GOT3 (cell line): ENCODE measurements at places on chromosomes 1 and 21.

GRCh38 chr1:172488393-172488792 lies 44.5 kb upstream of the PIGC start:
- DNase-seq = no peak

- DNase-seq = no peak
Measured at GRCh38 chr1:6152181-6152580, 27.9 kb downstream of the CHD5 start.

DNA sequence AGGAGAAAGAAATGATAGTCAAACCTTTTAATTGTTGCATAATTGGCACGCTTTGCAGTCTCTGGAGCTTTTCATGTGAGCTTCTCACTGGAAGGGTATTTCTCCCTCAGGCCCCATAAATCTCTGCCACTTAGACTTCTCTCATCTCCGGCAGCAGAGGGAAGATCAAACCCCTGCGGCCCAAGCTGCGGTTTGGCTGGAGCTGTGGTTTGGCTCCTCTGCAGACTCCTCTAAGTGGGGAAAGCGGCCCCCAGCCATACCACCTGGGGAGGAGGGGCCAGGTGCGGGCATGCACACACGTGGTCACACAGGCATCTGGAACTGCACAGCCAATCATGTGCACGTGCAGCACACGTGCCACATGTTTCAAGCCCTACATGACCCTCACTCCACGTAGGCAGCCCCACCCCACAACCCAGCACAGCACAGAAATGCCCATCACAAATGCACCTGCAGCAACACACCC lies 58.3 kb downstream of the UBE2T start:
- peak; percentile 70 for DNase-seq

DNA sequence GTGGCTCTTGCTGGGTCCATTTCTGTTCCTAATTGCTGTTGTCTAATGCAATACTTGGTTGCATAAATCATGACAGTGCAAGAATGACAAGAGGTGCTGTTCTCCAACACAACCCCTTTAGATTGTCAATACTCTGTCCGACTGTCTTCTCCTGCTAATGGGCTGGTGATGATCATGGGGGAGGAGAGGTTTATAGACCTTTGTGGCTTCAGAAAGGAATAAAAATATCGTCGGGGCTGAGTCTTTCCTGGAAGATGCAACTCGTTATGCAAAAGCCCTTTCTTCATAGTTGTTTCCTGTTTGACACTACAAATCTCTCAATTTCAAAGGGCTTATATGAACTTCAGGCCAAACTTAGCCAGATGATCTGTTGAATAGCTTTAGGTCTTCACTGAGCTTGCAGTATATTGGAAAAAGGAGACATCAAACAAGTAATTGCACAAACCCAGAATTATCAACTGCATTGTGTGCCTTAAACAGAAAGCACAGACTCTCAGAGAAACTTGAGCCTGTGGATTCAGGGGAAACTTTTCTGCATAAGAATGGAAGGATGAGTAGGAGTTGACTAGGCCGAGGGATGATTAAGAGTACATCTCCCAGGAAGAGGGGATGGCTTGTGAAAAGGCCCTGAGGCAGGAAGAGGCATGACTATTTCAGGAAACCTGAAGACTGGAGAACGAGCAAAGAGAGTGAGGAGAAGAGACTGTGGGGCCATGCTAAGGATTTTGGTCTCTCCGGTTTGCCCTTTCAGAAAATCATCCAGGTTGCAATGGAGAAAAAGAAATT lies 107.6 kb downstream of the TSEN15 start:
- no peak for DNase-seq

DNA sequence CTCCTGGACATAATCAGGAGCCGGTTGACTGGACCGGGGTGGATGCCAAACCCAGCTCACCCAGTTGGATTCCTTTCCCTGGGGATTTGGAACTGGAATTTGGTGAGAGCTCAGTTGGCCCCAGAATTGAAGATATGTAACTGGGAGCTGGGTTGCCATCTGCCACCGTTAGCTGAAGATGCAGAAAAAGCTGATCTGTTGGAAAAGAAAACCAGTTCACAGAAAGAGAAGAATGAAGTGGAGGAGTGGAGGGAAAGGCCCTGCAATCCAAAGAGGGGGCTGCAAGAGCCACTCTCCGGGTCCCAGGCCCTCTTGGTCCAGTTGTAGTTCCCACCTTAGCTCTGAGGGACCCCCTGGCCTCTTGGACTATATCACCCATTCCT lies 16.0 kb downstream of the TEX35 start:
- DNase-seq = no peak

GRCh38 chr1:6918186-6918924 lies 133.1 kb downstream of the CAMTA1 start:
- DNase-seq = no peak

GRCh38 chr1:119071321-119071720 lies 69.1 kb downstream of the WARS2 start:
- no peak for DNase-seq

DNA sequence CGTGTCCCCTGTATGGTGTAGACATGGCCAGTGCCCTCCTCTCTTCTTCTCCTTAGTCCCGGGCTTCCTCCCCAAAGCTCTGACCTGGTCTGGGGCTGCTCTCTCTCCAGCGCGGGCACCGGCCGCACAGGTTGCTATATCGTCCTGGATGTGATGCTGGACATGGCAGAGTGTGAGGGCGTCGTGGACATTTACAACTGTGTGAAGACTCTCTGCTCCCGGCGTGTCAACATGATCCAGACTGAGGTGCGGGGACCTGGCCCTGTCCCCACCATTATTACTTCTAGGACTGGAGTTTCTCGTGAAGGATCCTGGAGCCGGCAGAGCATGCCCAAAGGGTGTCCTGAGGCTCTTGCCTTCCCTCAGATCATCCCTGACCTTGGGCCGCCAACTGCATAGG lies 78.9 kb downstream of the PTPRU start:
- DNase-seq = no peak

DNA sequence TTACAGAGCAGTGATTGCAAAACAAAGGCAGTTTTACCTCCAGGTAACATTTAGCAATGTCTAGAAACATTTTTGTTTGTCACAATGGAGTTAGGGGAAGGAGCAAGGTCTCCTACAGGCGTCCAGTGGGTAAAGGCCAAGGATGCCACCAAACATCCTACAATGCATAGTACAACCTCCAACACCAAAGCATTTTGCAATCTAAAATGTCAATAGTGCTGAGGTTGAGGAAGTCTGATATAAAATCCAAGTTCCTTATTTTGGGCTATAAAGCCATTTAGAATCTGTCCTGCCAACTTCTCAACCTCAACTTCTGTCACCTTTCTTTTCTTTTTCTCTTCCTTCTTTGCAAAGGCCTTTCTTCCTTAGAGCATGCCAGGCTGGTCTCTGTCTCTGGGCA lies 111.2 kb downstream of the FASLG start:
- no peak for DNase-seq

- DNase-seq = no peak
Measured at GRCh38 chr1:23978805-23979204, 1.3 kb downstream of the SRSF10 start.

DNA sequence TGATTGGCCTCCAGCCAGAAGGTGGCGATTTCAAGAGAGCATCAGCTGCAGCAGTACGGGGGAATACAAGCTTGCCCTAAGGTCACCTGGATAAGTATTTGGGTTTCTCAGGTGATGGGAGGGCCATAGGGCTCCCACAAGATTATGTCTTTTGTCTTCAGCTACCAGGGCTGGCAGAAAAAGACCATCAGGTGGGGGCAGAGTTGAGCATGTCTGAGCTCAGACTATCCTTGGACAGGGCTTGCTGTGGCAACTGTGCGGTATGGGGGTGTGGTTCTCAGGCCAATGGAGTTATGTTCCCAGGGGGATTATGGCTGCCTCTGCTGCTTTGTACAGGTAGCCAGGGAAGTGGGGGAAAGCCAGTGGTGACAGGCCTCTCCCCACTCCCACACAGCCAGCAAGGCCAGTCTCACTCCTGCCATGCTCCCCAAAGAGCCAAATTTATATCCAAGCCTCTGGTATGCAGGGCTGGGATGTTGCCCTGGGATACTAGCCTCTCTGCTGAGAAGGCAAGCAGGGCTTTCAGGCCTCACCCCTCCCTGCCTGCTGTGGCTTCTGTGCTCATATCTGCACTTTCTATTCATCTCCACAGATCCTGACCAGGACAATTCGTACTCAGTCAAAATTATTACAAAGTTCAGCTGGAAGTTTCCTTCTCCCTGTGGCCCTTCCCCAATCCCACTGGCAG lies 26.6 kb upstream of the CD84 start:
- no peak for DNase-seq

DNA sequence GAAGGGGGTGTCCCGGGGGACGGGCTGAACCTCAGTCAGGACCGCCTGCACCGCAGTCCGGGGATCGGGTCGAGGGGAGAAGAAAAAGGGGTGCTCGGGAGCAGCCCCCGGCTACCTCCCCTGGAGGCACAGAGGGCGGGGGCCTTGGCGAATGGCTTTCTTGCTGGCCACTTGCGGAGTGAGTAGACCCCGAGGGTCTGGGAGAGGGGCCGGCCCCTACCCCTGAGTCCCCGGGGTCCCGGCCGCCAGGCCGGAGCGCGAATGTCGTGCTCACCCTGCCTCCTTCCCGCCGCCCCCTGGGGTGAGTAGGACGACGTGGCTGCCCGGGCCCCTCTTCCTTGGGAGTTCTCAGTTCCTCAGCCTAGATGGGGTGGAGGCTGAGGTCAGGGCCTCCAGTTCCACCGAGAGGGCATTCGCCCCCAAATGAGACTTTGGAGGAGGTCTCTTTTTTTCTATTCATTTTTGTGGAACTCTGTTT lies 113.0 kb downstream of the OSBPL9 start:
- DNase-seq = no peak

- no peak for DNase-seq
Measured at GRCh38 chr1:53071915-53072314, 9.9 kb downstream of the PODN start.

GRCh38 chr1:29754573-29755375 lies 518.5 kb downstream of the PTPRU start:
- DNase-seq = no peak

DNA sequence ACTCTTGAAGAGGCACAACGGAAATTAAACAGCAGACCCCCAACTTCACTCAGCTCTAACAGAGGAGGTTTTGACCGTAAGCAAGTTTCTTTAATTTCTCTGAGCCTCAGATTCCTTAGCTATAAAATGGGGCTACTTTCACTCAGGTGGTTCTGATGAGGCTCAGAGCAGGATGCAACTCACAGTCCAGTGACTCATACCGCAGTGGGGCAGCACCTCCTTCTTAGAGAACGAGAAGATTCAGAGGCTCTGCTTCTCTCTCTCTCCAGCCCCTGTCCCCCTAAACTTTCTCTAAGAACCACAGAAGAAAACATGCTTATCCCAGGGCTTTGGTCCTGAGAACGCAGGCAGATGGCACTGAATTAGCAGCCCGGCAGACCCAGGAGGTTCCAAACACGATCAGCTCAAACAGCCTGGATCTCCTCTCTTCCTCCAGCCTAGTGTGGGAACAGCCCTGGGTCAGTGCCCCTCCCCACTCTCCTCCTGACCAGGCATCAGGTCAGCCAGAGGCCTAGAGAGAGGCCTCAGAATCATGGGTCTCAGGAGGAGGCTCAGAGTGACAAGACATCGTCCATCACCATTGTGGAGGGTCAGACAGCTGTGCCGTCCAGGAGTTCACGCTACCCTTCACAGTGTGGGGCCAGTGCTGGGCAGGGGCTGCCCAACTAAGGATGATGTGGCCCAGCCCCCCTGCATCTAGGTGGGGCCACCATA lies 433.0 kb downstream of the PTPRU start:
- DNase-seq = no peak

DNA sequence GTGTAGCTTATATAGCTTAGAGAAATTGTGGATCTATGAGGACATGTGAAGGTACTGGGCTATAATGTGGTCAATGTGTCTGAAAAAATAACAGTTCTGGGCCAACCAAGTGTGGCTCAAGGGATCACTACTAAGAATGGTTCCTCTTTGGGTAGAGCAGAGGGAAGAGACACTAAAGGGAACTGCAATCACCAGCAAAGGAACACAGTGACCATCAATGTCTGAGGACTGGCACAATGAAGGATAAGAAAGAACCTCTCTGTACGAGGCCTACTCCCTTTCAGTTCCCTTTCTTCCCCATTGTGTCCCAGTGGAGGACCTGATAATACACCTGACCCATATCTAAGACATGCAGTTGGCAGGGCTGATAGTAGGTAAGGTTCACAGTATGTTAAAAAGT lies 89.9 kb upstream of the JAK1 start:
- DNase-seq = no peak

- DNase-seq = no peak
Measured at GRCh38 chr1:125118147-125118993, 3933.6 kb downstream of the SRGAP2C start.

- DNase-seq = no peak
Measured at GRCh38 chr1:3453891-3454810, at the start of gene ARHGEF16. TSS of gene ARHGEF16 (plus strand) at chr1:3454665. CDS start at chr1:3463085, 8,420 bp downstream.

- no peak for DNase-seq
Measured at GRCh38 chr1:156697481-156697880, 7.9 kb downstream of the CRABP2 start.

DNA sequence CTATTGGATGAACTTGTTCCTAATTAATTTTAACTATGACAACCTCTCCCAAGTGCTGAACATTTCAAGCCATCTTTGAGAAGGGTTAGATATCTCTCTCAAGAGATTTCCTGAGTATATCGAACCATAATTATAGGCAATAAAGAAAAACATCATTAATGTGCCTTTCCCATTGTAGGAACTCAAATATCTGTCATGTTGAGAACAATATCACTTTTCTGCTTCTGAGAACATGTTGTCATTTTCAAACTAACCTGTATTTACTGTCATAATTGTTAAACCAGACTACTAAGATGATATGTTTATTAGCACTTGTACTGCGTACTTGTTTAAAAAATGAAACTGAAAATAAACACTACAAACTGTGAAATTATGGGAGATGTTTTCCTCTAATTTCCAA lies 4.3 kb downstream of the EPS15 start:
- DNase-seq = no peak

DNA sequence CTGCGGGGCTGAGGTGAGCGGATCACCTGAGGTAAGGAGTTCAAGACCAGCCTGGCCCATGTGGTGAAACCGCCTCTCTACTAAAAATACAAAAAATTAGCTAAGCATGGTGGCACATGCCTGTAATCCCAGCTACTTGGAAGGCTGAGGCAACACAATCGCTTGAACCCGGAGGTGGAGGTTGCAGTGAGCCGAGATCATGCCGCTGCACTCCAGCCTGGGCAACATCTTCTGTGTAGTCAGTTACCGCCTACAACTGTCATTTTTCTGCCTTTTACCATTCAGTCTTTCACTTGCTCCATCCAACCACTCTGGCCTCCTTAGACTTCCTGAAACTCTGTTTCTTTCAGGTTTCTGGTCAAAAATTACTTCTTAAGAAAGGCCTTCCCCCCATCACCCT lies 2.2 kb downstream of the MYCBP start:
- no peak for DNase-seq
